ENCODE measurements at places on chromosomes 13 and 19. TPM values are rescaled to one million over a fixed set of nuclear protein-coding genes. Genes with fewer than 3 reads are reported as not detected.

GRCh38 chr13:106113796-106114195 is 421.7 kb downstream of the EFNB2 start:
- DNase-seq = no peak

DNA sequence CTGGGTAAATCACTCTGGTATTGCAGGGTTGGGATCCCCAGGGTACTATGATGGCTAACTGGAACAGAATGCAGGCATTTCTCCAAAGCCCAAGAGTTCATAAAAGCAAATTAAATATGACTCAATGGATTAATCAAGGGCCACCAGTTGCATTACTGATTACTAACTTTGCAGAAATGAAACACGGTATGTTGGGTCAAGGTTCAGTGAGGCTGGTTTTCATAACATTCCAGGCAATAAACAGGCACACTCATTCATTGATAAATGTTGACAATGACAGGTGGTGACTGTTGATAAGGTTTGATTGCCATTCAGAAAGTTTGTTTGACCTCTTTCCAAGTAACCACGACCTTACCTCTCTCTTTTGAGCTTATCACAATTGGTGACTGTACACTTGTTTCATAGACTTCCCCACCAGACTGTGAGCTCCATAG is 506 bp upstream of the AP1M1 start:
- DNase-seq = no peak

GRCh38 chr13:79126706-79127105 is 279.3 kb downstream of the RBM26 start:
- DNase-seq = no peak

CPB2 gene
- 0.11 TPM for total RNA-seq

ZNRF4 gene
- not detected for total RNA-seq

ZNF416 gene
- total RNA-seq = 2.8 TPM

DNA sequence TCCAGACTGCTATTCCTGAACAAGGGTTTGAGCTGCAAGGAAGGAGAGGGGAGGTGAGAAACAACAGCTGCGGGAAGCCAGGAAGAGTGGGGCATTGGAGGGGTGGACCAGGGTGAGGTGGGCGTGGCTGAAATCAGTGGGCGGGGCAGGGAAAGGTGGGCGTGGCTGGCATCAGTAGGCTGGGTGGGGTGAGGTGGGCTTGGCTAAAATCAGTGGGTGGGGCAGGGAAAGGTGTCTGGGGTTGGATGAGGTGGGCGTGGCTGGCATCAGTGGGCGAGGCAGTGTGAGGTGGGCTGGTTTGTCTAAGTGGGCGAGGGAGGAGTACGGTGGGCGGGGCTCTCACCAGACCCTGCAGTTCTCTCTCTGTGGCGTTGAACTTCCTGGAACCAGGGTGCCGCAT is 87.6 kb downstream of the MUC16 start:
- no peak for DNase-seq
